Activated naive CD4-positive, alpha-beta T cell treated with anti-CD3 and anti-CD28 coated beads, Interleukin-2, amount 10 ng/mL, durations not matched to agents 7 days and 5 days (primary cell): ENCODE measurements at places on chromosomes 13 and 19.

DNA sequence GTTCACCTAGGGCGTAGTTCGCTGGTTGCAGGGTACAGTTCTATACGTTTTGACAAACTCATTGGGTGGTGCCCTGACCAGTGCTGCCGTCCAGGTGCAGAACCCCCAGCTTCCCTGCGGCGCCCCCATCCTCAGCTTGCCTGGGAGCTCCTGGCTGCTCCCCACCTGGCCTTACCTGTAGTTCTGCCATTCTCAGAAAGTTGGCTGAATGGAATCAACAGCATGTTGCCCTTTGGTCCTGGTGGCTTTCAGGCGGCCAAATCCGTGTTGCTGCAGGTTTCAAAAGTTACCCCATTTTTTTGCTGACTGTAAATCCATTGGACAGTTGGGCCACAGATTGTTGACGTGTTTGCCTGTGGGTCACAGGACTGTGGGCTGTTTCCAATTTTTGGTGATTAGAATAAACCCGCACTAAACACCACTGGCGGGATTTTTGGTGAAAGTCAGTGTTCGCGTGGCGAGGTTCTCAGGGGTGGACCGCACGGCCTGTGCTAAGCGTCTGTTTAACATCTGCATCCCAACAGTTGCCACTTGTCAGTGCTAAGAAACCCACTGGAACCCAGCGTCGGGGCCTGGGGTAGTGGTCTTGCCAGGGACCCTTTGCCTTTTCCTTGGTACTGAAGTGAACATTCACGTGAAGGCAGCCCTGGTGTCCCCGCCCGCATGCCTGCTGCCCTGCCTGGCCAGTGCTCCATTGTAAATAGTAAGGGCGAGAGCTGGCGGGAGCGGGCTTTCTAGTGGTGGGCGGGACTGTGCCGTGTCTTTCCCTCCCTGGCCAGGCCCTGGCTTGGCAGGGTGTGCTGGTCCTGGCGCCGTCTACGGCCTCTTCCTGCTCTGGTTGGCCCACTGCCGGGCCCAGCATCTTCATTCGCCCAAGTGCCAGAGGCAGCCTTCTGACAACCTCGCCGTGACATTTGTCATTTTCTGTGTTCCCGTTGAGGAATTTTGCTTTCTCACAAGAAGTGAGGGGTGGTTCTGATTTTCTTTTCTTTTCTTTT lies 3.3 kb downstream of the DOT1L start:
- DNase-seq = no peak

- DNase-seq = peak; percentile 79
Measured at GRCh38 chr13:19959141-19959830, 759 bp downstream of the ZMYM2 start.

DNA sequence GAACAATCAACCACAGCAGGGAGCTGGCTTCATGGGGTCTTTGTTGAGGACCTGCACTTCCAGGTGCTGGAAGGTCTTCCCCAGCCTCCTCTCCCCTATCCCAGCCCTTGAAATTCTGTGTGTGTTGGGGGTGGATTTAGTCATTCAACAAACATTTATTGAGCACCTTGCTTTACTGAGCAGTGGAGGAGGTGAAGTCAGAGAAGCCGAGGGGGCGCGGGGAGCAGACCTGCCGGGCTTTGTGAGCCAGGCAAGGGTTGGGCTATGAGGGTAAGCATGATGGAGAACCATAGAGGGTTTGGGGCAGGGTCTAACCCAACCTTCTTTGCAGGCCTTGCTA lies 3.5 kb upstream of the C19orf85 start:
- DNase-seq = no peak

- peak; percentile 84 for DNase-seq
Measured at GRCh38 chr13:20475927-20476691, 49.5 kb downstream of the CRYL1 start.

DNA sequence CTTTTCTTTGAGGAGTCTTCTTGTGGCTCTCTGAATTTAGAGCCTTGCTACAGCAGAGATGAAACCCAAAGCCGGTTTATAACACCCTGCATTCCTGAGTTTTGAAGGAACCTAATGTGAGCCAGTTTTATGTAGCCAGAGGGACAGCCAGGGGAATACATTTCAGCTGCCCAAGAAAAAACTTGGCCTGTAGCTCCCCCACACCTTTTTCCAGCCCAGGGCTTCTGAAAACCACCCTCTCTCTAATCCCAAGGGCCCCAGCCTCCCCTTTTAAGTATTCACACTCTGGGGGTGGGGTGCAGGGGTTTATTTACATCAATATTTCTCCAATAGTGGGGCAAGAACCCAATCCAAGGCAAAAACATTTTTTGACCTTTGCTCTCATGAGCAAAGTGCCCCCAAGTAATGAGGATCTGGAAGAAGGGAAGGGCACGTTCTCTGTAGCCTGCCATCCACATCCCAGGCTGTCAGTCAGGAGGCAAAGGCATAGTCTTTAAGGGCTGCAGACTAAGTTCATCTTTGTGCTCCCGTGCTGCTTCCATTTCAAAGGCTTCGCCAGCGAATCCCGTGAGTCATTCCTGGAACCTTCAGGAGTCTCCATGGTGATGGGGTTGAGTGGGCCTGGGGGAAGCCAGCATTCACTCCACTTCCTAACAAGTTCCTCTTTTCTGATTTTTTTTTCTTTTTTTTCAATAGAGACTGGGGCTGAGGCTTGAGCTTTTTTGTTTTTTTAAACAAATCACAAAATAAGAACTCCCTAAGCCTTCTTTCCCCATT lies 33.2 kb upstream of the MEDAG start:
- DNase-seq = no peak

GRCh38 chr13:24925318-24926231 lies 161.6 kb downstream of the RNF17 start:
- no peak for DNase-seq

DNA sequence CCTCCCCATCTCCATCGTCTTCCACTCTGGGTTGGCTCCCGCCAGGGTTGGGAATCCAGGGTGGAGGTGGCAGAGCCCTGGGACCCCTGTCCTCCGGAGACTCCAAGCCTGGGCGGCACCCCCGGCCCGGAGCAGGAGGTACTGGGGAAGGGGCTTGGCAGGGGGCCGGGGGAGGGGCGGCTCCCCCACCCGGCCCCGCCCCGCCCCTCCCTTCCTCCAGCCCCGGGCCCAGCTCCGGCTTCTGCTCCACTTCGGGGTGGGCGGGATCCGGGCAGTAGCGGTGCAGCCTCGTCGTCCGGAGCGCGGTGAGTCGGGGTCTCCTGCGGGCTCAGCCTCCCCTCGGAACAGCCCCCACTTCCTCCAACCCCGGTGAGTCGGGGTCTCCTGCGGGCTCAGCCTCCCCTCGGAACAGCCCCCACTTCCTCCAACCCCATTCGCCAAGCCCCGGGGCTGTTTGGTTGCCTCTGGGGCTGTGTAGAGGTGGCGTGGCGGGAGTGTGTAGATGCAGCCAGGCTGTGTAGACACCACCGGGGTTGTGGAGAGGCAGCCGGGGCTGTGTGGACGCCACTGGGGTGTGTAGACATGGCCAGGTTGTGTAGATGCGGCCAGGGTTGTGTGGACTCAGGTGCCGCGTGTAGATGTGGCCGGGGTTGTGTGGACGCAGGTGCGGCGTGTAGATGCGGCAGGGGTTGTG lies at the start of gene TMPRSS9:
Gene TMPRSS9, plus strand, starts transcription at position 274 of the 694 bp plus-strand sequence. CDS start 29,521 bp downstream, outside the sequence.
- DNase-seq = no peak

GRCh38 chr13:28794396-28794795 lies 25.7 kb upstream of the MTUS2 start:
- DNase-seq = no peak

GRCh38 chr13:26168237-26168814 lies 53.8 kb downstream of the RNF6 start:
- DNase-seq = no peak

DNA sequence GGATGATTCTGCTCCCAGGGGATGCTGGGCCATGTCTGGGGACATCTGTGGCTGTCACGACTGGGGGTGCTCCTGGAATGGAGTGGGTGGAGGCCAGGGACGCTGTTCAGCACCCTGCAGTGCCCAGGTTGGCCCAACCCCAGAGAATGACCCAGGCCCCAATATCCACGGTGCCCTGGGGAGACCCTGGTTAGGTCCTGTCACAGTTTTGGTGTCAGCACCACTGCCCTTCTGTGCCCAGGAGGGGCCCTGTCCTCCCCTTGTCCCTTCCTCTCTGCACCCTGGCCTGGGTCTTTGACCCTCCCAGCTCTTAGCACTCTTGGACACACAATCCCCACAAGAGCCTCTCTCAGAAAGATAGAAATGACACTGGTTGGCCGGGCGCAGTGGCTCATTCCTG lies 85.3 kb downstream of the GADD45B start:
- DNase-seq = no peak

DNA sequence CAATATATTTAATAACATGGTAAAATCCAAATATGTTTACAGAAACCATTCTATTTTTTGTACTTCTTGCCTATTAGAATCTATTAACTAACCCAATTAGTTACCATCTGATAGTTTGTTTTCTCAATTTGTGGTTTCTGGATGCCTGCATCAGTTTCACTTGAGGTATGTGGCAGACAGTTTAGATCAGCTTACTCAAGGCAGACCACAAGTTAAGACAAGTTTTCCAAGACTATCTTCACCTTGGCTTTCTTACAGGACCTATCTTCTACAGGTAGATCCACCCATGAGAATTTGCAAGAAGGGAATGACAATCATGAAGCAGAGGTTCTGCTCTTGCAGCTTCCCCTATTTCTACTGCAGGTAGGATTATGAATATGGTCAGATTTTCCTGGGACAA lies 458.6 kb downstream of the DACH1 start:
- no peak for DNase-seq

DNA sequence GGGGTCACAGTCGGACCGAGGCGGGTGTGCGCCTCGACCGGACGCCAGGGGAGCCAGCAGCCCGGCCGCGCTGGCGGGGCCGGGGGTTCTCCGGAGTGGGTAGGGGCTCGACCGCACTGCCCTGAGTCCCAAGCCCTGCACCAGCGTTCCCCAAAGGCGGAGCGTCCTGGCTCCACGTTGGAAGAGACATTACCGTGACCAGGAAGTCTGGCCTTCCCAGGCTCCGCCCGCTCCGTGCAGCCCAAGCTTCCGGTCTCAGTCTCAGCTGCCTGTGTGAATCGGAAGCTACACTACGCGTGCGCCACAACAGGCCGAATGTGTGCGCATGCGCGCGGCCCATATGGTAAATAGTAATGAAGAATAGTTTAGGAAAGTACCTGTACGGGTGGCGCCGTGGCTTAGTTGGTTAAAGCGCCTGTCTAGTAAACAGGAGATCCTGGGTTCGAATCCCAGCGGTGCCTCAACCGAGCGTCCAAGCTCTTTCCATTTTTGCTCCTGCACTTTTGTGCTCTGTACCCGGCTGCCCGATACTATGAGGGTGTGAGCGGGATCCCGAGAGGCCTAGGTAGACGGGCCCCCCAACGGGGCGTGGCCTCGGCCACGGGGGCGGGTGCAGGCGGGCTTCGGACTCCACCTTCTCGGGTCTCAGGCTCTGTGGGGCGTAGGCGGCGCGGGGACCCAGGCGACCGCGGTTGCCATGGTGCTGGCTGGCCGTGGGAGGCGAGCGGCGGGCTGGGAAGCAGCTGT lies 17.3 kb upstream of the LRP3 start:
- DNase-seq = peak; percentile 96

DNA sequence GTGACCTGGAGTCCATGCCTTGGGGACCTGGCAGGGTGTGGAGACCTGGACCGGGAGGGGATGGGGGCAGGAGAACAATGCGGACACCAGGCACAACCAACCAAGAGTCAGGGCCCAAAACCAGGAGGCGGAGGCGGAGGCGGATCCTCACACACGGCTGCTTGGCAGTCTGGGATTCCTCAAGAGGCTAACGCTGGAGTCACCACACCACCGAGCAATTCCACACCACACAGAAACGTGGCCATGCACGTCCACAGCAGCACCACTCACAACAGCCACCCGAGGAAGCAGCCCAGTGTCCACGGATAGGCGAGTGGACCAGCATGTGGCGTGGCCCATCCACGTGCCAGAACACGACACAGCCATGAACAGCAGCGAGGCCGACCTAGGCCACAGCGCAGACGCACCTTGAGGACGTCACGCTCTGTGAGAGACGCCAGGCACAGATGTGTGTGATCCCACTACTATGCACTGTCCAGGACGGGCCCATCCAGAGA lies 17.7 kb downstream of the SBNO2 start:
- DNase-seq = no peak

GRCh38 chr13:21359855-21360254 lies 99.2 kb downstream of the ZDHHC20 start:
- no peak for DNase-seq

DNA sequence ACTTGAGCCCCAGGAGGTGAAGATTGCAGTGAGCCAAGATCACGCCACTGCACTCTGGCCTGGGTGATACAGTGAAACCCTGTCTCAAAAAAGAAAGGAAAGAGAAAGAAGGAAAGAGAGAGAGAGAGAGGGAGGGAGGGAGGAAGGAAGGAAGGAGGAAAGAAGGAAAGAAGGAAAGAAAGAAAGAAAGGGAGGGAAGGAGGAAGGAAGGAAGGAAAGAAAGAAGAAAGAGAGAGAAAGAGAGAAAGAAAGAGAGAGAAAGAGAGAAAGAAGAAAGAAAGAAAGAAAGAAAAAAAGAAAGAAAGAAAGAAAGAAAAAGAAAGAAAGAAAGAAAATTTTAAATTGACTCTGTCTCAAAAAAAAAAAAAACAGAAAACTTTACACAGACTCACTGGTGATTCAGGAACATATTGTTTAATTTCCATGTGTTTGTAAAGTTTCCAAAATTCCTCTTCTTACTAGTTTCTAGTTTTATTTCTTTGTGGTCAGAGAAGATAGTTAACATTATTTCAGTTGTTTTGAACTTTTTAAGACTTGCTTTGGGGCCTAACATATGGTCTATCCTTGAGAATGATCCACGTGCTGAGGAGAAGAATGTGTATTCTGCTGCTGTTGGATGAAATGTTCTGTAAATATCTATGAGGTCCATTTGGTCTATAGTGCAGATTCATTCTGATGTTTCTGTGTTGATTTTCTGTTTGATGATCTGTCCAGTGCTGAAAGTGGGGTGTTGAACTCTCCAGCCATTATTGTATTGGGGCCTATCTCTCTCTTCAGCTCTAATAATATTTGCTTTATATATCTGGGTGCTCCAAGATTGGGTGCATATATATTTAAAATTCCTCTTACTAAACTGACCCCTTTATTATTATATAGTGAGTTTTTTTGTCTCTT lies 204.4 kb upstream of the SERP2 start:
- no peak for DNase-seq

DNA sequence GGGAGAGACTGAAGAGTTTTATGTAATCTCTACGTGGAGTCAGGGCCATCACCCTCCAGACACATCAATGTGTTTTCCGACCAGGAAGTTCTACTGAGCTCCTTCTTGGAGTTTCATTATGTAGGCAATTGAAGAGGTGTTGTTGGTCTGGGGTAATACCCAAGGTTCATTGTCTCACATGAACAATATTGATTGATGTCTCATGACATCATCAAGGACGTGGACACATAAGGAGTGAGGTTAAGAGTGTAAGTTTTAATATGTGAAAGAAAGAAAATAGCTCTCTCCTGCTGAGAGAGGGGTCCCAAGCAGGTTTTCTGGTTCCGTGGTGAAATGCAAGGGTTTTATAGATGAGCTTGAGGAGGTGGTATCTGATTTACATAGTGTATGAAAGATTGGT lies 280.7 kb upstream of the MIR17HG start:
- DNase-seq = no peak

DNA sequence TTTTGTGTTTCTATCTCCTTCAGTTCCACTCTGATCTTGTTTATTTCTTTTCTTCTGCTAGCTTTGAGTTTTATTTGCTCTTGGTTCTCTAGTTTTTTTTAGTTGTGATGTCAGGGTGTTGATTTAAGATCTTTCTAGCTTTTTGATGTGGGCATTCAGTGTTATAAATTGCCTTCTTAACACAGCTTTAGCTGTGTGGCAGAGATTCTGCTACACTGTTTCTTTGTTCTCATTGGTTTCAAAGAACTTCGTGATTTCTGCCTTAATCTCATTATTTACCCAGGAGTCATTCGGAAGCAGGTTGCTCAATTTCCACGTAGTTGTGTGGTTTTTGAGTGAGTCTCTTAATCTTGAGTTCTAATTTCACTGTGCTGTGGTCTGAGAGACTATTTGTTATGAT lies 251.7 kb upstream of the HTR2A start:
- no peak for DNase-seq

GRCh38 chr19:46925548-46925950 lies 64.8 kb downstream of the ARHGAP35 start:
- DNase-seq = no peak
